ENCODE measurements at places on chromosomes 13 and 19.

DNA sequence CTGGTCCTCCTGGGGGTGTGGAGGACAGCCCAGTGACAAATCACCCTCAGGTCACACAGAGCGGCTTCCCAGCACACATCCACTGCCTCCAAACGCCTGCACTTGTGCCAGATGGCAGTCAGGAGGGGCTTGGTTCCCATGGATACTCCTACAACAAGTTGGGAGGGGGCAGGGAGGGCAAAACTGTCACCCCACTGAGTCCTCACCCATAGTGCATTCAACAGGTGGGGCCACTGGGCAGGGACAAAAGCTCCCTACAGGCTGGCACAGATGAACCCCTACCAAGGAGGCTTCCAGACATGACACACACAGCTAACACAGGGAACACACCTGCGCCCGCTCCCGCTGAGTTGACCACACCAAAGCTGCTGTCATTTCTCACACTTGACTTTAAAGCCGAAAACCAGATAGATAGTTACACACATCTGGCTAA is 120.5 kb downstream of the STK24 start:
- no peak for DNase-seq

DNA sequence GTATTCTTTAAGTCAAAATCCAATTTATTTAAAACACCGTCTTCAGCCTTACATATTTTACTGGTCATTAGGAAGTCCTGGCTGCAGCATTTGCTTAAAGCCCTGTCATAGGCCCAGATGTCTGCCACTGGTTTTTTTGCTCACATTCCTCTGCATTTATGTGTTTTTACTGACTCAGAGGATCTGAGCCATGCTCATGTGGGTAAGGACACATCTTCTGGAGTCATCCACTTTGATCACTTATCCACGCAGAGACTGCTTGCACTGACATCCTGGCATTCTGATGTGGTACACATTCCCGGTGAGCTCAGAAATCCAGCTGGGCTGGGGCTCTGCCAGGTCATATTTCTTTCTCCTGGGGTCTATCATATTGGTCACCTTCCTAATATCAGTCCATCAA is 531.7 kb upstream of the ARGLU1 start:
- no peak for DNase-seq

DNA sequence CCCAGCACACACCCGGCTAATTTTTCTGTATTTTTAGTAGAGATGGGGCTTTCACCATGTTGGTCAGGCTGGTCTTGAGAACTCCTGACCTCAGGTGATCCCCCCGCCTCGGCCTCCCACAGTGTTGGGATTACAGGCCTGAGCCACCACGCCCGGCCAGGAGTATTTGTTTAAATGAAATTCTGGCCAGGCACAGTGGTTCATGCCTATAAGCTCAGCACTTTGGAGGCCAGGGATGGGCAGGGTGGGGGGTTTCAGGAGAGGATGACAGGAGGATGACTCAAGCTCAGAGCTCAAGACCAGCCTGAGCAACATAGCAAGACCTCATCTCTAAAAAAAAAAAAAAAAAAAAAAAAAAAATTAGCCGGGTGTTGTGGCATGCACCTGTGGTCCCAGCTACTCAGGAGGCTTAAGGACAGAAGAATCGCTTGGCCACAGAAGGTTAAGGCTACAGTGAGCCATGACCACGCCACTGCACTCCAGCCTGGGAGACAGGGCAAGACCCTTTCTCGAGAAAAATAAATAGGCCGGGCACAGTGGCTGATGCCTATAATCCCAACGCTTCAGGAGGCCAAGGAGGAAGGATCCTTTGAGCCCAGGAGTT is 8.2 kb upstream of the DHDH start:
- DNase-seq, result no peak

DNA sequence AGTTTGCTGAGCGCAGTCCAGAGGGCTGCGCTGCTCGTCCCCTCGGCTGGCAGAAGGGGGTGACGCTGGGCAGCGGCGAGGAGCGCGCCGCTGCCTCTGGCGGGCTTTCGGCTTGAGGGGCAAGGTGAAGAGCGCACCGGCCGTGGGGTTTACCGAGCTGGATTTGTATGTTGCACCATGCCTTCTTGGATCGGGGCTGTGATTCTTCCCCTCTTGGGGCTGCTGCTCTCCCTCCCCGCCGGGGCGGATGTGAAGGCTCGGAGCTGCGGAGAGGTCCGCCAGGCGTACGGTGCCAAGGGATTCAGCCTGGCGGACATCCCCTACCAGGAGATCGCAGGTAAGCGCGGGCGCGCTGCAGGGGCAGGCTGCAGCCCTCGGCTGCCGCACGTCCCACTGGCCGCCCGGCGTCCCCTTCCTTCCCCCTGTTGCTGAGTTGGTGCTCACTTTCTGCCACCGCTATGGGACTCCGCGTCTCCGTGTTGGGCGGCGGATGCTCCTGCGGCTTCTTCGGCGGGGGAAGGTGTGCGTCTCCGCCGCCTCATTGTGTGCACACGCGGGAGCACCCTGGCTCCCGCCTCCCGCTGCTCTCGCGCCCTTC is 772 bp downstream of the GPC6 start:
- no peak for DNase-seq

GRCh38 chr13:80850771-80851170 is 509.8 kb upstream of the SPRY2 start:
- no peak for DNase-seq

DNA sequence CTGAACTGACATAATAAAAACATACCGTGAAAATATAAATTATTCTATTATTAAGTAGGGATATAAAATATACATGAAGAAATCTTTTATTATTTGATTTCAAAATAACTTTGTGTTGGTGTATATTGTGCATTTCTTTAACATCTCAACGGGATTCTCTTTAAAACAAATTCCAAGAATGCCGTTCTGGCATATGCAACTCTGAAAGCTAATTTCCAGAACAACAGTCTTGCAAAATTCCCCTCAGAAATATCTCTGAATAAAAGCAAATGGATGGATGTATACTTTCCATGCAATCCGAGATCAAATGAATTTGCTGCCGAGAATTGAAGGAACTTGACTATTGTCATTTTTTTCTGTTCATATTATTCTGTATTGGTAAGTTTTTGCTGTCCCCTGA is 1579.8 kb downstream of the PCDH9 start:
- DNase-seq, result no peak

GRCh38 chr19:7492142-7492541 is 3.3 kb upstream of the PEX11G start:
- DNase-seq, result no peak

- no peak for DNase-seq
Observed at GRCh38 chr13:35866801-35867200, 264.4 kb downstream of the DCLK1 start.

- DNase-seq, result no peak
Observed at GRCh38 chr19:30068528-30069395, 126.7 kb downstream of the URI1 start.

DNA sequence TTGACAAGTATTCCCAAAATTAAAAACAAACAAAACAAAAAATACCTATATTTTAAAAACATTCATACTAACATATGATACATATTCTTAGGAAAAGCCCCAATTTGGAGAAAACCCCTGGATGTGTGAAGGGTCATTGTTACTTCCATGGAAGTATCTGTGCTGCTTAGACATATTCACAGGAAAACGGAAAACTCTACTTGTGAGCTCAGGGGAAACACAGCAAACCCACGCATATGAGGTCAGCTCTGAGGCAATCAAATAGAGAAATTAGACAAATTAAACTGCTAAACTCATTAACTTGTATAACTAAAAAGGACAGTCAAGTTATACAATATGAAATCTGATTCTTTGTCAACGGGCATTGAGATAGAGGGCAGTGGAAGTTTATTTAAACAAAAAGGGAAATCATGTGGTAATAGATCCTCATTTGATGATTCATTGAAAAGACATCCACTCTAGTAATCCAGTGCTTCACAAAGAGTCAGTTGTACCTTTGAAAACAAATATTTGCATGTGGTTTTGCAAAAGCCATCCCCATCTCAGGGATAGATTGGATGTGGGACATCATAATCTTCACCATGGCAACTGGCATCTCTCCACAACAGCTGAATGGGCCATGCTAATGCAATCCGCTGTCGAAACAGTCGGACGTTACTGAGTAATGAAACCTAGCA is 423.4 kb downstream of the ITGBL1 start:
- DNase-seq, result no peak

GRCh38 chr13:111399776-111400538 is 79.5 kb downstream of the TEX29 start:
- no peak for DNase-seq

- DNase-seq, result no peak
Observed at GRCh38 chr13:52162279-52163101, 3.1 kb upstream of the NEK3 start.

DNA sequence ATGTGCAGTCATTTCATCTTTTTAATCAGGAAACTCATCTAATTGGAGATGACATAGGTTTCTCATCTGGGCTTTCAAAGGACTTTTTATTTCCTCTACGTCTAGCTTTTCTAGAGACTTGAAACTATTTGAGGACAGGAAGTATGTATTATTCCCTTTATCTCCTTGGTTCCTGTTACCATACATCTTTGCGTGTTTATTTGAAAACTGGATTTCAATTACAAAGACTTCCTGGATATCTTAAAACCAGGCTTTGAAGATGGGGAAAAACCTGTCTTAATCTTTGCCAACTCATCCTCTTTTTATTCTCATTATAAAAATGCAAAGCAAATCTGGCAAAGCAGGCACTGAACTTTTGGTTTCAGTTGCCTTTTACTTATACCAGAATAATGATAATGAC is 130.5 kb downstream of the LMO7 start:
- DNase-seq, result no peak

GRCh38 chr19:42132030-42132628 is at the start of gene POU2F2:
Gene POU2F2 (minus strand): TSS chr19:42132446. CDS start chr19:42132411, 35 bp downstream.
- DNase-seq, result peak; percentile 94

- no peak for DNase-seq
Observed at GRCh38 chr19:16161840-16162239, 11.5 kb downstream of the CIB3 start.

- DNase-seq, result no peak
Observed at GRCh38 chr13:44035400-44035799, 155.7 kb downstream of the LACC1 start.

- no peak for DNase-seq
Observed at GRCh38 chr19:13615890-13616289, 109.6 kb upstream of the CACNA1A start.
